ENCODE measurements at places on chromosomes 7 and 10.

- DNase-seq, result no peak
These were observed 462 bp downstream of the KIAA1549 start for GRCh38 chr7:138980563-138981291.

GRCh38 chr7:19762631-19763030 is 10.8 kb downstream of the TMEM196 start:
- peak; percentile 3 for DNase-seq

DNA sequence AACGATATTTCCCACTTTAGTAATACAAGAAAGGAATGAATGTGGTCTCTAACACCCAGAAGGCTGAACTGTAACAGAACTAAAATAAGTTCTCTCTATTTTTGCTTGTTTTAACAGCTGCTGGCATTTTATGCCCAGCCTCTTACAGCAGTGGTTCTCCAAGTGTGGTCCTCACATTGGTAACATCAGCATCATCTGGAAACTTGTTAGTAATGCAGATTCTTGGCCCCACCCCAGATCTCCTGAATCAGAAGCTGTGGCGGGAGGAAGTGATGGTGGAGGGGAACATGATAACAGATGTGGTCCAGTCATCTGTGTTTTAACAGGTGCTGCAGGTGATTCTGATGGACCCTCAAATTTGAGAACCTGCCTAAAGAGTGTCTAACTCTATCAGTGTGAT is 170.1 kb downstream of the TMEM26 start:
- DNase-seq, result no peak

- peak; percentile 76 for DNase-seq
These were observed 192.5 kb upstream of the SEMA3C start for GRCh38 chr7:81111358-81111757.

GRCh38 chr7:126959649-126960048 is 293.1 kb downstream of the GRM8 start:
- no peak for DNase-seq

GRCh38 chr7:147068842-147069241 is 952.2 kb downstream of the CNTNAP2 start:
- no peak for DNase-seq

DNA sequence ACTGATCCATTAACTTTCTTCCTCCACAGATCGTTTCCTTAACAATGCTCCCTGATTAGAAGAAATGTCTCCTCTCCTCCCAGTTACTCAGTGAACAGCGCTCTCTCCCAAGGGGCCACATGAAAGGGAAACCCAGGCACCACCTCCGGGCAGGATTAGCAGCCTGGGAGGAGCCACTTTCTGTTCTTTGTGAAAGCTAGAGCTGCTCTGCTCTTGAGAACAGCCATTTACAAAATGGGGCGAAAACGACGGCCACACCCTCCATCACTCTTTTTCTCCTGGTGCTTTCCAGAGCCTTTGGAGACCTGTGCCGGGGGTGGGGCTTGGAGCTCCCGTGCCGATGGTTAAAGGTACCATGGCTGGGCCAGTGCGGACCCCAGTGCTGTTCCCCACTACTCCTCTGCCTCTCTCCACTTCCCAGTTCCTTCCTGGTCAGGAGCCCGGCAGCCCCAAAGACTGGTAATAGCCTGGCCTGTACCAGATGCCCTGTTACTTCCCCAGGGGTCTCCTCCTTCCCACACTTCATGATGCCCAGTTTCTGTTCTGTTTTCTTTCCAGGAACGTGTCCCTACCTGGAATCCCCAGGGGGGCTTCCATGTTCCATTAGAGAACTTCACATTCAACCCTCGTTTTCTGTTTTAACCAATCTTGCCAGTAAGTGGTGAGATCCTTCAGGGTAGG is 402.9 kb upstream of the GALNT17 start:
- no peak for DNase-seq

DNA sequence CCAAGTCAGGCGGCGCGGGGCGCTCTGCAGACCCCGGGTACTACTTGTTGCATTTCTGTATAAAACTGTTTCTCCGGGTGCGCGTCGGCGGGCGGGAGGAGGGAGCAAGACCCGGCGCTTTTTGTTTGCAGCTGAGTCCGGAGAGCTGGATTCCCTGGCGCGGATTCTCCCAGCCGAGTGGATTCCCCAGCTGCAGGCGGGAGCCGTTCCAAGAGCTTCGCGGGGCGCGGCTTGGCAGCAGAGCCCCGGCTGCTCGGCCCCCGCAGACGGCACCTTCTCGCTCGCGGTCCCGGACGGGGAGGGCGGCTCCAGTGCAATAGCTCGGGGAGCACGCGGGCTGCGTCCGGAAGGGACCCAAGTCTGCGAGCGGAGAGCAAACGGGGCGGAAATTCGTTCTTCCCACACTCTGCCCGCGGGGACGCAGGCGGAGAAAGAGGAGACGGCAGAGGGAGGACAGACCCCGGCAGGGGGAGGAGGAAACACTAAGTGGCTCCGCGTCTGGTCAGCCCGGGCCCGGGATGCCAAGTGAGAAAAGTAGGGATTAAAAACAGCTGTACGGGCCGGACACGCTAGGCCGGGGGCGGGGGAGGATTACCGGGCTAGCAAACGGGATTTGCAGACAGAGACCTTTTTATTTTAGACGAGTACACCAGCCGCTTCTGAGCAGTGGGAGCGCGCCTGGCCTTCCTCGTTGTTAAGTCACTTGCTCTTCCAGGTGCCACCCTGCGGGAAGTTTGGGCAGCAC is at the start of gene TRIL:
Gene TRIL (minus strand): TSS at position 96 of the 745 bp plus-strand sequence. CDS start 284 bp downstream, outside the sequence.
- peak; percentile 51 for DNase-seq

- peak; percentile 36 for DNase-seq
These were observed 3.7 kb downstream of the GCC1 start for GRCh38 chr7:127581716-127582115.

GRCh38 chr10:59337201-59337652 is 25.1 kb downstream of the FAM13C start:
- peak; percentile 68 for DNase-seq

DNA sequence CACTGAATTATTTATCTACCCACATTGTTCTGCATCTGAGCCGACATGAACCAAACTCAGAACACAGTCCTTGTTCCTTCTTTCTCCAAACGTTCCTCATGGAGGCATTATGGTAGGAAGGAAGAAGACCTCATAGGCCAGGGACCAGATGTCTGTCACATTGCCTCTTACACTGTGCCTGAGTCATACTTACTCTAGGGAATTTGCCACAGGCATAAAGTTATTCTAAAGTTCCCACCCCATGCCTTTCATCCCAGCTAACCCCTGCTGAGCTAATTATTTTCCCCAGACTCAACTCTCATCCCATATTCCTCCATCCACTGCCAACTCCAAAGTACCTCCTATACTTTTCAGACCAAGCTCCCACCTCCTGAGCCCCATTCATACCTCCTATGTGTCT is 21.2 kb downstream of the MAT1A start:
- peak; percentile 21 for DNase-seq

- no peak for DNase-seq
These were observed 63.2 kb upstream of the TOMM7 start for GRCh38 chr7:22885797-22886261.

GRCh38 chr7:157650801-157651200 is 314.0 kb downstream of the DNAJB6 start:
- no peak for DNase-seq

DNA sequence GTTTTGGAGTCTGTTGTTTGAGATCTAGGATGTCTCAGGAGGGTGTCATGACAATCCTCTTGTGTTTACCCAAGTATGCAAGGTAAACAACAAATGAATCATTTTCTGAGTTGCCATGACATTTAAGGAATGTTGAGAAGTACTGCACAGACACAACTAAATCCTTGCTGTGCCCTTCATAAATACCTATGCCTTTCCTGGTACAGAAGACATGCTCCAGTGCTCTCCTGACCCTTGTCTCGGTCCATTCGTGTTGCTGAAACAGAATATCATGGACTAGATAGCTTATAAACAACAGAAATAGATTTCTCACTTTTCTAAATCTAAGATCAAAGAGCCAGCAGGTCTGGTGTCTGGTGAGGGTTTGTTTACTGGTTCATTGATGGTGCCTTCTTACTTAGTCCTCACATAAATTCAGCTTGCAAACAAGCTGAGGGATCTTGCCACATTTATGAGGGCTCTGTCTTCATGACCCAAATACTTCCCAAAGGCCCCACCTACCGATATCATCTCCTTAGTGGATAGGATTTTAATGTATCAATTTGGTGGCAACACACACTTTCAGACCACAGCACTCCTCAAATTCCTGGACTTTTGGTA is 341.8 kb upstream of the SEMA3A start:
- DNase-seq, result peak; percentile 46

- DNase-seq, result peak; percentile 77
These were observed 74.5 kb downstream of the DIP2C start for GRCh38 chr10:614790-615582.

DNA sequence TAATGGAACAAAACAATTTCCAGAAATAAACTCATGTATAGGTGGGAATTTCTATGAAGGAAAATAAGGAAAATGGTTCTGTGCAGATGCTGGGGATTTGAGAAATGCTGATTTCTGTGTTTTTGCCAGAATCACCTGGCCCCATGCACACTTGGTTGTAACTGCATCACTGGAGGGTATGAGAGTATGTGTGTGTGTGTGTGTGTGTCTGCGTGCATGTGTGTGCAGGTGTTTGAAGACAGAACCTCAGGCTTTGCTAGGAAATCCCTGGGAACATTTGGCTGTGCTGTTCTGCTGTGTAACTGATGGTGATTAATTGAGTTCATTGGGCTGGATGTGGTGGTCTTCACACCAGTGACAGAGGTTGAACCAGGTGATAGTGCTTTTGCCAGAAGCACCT is 141.6 kb downstream of the CAMK1D start:
- no peak for DNase-seq

- DNase-seq, result no peak
These were observed 35.2 kb upstream of the STOX1 start for GRCh38 chr10:68792115-68792514.

GRCh38 chr10:83886871-83887270 is 252.4 kb upstream of the GHITM start:
- DNase-seq, result no peak

- no peak for DNase-seq
These were observed 62.7 kb upstream of the EXOC4 start for GRCh38 chr7:133190172-133190528.

Measured in AG08395 (cell line).